Glutamatergic neuron (in vitro differentiated cells): ENCODE measurements at places on chromosomes 3 and 15.
A peak's percentile ranks its signal among the peaks of the same experiment; 100 is the strongest.

- no peak for DNase-seq
These were observed 94.0 kb upstream of the MEX3B start for GRCh38 chr15:82139823-82140268.

DNA sequence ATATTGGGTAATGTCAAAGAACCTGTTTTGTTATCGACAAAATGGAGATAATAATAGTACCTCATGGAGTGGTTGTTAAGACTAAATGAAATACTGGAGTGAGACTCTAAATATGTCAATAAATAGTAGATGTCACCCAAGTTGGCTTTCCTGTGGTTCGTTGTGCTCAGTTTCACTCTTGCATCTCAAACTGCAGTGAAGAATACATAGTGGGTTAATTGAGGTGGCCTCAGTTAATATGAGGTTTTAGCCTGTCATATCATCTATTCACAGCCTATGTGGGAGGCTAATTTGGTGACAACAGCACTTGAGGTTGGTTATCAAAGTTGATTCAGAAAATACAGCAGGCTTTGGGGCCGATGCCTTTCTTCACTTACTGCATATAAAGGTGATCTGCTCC, 485.5 kb upstream of the SUCLG2 start:
- no peak for DNase-seq

DNA sequence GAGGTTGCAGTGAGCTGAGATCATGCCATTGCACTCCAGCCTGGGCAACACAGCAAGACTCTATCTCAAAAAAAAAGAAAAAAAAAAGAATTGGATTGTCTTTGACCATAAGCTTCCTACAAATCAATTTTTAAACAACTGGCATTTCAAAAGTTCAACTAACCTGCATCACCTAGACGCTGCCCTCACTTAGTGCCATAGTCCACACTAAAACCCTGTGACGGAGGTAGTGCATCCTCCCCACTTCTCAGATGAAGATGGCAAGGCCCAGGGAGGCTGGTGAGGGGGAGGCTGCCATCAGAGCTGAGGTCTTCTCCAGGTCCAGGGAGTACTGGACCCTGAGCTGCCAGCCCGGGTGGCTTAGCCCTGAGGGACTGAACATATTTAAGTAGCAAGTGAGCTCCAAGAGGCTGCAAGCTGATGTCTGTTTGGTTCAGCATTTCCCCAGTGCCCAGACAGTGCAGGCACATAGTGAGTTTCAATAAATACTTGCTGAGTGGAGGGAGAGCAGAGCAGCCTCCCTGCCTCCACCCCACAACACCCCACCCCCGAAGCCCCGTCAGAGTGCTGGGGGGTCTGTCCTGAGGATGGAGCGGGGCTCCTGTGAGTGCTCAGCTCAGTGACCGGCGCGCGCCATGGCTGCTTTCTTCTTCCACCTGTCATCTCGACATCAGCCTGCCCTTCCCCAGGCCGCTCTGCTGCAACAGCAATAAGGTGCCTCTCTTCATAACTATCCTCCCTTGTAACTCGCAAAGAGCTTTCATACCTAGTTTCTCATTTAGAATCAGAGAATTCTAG, 52.8 kb downstream of the MGLL start:
- no peak for DNase-seq

- no peak for DNase-seq
These were observed 86.1 kb downstream of the RTP4 start for GRCh38 chr3:187454085-187454815.

- DNase-seq: no peak
These were observed 54.5 kb downstream of the ST3GAL6 start for GRCh38 chr3:98817547-98818041.

DNA sequence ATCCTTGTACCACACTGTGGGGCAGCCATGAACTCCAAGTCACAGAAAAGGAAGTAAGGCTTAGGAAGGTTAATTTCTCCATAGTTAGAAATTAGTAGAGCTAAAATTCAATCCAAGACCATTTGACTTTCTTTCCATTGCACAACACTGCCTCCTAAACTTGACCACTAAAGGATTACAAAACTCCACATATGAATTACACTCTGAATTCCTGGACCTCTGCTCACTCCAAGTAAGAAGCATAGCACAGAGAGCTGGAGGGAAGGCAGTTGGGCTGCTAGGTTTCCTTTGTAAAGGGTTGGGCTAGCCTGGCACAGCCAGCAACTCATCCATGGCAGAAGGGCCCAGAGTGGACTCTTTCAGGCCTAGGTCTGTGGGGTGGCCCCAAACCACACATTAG, 134.4 kb downstream of the MYLK start:
- no peak for DNase-seq

DNA sequence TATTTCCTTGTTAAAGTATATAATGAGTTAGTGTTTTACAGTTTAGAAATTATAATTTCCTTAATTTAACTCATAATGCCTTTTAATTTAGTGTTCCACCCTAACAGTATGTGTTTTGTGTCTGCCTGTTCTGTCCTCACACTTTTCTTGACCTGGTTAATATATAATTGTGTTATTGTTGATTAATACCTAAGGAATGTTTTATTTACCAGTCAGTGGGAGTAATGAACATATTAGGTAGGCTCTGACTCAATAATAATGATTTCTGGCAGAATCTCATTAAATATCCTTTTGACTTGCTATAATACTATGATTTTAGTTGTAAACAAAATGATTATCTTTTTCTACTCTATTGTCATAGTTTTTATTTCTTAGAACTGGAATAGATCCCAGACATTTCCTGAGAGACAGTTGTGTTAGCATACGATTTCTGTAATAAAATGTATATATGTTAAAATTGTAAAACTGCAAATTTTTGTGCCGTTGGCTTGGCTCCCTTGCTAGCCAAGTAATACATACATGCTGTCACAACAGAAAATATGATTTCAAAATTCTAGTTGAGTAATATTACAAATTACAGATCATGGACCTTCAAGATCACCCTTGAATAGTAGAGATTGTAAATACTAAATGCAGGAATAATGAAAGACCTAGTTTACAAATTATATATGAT, 51.9 kb downstream of the RASA2 start:
- no peak for DNase-seq

- no peak for DNase-seq
These were observed 75.0 kb upstream of the CGNL1 start for GRCh38 chr15:57301307-57301706.

DNA sequence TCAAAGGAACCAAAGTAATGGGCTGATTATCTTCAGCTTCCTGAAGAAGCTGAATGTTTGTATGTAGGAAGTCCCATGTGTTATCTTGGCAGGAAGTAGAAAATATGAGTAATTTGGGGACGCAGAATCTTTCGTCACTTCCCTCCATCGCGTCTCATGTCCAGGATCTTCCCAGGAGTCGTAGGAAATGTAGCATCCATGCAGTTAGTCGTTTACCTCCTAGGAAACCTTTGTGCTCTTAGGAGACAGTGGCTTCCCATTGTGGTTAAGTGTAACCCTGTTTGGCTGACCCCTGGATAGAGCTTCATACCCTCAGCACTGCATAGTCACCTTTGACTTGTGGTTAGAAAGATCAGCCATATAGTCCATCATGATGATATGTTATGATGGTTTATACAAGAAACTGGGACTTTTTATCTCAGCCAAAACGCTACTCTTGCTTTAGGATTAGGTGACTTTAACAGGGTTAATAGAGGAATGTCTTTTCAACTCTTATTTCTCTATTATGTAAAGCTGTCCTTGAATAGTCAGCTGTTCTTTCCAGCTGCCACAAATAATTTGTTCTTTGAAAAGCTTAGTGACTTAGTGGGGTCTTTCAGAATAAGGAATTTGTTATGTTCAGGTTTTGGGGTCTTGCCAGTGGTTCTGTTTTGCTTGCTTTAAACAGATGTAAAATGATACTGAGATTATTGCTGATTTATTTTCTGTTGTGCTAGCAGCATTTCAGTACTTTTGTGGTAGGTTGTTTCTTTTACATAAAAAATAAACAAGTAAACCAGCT, 92.2 kb downstream of the KLHL25 start:
- no peak for DNase-seq

DNA sequence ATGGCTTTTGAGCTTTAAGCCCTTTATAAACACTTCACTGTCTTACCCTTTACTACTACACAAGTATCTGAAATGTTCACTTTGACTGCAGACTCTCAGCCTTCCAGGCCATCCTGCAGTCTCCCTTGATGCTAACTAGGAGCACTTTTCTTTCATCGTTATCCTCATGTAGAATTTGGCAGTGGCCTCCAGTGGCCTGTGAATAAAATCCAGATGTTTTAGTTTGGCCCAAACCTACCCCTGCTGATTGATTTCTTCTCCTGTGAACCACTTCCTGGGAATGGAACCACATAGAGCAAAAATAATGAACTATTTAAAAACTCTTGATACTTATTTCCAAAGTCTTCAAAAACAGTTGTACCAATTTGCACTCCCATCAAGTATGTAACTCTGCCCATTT, 271.9 kb downstream of the FEZF2 start:
- no peak for DNase-seq

- DNase-seq: no peak
These were observed 20.9 kb downstream of the FSTL1 start for GRCh38 chr3:120429921-120430361.

GRCh38 chr15:91253605-91254004, 153.5 kb downstream of the SV2B start:
- DNase-seq: no peak

DNA sequence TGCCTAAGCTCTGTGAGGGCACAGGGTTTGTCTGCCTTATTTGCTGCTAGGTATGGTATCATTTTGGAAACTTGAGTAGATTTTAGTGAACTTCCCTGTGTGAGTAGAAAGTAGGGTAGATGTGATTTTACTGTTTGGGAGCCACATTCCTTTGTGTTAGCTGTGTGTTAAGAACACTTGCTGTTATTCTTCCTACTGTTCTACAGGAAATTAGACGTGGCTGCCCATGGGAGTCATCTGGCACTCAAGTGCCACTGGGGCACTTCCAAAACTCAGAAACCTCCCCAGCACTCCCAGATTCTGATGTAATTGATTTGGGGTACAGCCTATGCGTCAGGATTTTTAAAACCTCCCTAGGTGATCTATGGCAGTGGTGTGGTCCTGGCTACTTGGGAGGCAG, 369.9 kb upstream of the C2CD4B start:
- DNase-seq: no peak

- no peak for DNase-seq
These were observed 1.5 kb upstream of the CLK3 start for GRCh38 chr15:74613953-74614743.

DNA sequence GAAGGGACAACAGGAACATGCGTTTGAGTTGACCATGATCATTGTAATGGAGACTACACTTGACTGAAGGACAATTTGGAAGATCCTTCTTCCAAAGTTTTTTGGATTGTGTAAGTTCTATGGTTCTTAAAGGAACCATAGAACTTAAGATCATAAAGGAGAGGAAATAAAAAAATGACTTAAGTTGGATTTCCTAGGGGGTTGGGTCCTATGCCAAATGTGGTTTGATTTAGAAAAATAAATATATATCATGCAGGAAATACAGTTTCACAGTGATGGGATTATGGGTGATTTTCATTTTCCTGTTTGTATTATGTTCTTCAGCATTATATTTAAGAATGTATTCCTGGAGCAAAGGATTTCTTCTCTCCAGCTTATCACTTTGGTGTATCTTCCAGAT, 305.5 kb upstream of the DPH6 start:
- DNase-seq: no peak

GRCh38 chr15:55237219-55238130, 40.7 kb upstream of the RSL24D1 start:
- no peak for DNase-seq

- no peak for DNase-seq
These were observed 3.0 kb downstream of the INKA1 start for GRCh38 chr3:49805897-49806701.

GRCh38 chr3:196757876-196758739, 18.5 kb downstream of the PAK2 start:
- DNase-seq: no peak

DNA sequence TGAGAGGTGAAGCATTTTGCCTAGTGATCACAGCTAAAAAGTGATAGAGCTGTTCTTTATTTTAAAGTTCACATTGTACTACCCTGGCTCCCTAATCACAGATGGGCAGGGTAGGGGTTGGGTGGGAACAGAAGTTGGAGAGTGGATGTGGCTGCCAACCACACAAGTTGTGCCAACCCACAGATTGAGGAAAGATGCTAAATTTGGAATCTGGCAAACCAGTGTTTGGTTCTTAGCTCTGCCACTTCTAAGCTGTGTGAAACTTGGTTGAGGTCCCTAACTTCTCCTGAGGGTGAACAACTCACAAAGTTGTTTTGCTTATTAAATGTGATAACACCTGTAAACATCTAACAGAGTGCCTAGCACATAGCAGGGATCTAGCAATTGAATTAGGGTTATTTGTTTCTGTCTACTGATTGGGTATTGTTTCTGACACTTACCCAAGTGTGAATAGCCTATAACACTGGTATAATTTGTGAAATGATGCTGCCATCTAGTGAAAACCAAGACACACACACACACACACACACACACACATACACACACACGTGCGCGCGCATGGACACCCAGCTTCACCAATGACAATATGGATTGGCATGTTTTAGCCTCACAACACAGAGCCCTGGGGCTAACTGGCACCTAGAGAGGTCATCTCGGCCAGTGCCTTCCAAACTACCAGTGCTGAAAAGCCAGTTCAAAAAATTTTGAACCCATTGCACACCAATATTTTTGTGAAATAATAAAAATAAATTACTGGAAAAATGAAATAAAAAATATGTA, 25.3 kb downstream of the ADGRG7 start:
- peak; percentile 19 for DNase-seq

DNA sequence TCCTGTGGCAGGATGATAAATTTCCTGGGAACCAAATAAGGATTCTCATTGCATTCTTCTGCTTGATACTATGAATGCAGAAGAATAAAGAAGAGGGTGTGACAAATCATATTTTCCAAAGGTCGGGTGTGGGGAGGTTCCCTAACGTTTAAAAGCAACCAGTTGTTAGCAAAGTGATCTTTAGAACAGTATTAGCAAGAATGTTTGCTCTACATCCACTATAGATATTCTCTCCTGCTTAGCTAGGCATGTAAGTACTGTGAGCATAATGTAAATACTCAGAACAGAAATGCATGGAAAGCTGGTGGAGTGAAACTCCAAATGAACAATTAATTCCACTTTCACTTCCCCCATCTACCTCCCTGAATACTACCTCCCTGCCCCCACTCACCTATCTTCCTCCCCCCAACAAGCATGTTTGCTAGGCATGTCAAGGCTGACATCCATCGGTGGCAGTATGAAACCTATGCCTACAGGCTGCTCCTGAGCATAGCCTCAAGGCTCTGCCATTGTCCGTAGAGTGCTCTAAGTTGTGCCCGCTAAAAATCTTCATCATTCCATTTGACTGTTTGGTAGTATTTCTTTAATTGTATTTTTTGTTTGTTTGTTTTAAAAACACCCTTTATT, 329.7 kb downstream of the TIGIT start:
- DNase-seq: no peak
